Fibroblast of skin of back (primary cell): ENCODE measurements at places on chromosomes 11 and 22.
A peak's percentile ranks its signal among the peaks of the same experiment; 100 is the strongest.

GRCh38 chr22:47043835-47044721 lies 281.6 kb downstream of the TBC1D22A start:
- peak; percentile 56 for DNase-seq

DNA sequence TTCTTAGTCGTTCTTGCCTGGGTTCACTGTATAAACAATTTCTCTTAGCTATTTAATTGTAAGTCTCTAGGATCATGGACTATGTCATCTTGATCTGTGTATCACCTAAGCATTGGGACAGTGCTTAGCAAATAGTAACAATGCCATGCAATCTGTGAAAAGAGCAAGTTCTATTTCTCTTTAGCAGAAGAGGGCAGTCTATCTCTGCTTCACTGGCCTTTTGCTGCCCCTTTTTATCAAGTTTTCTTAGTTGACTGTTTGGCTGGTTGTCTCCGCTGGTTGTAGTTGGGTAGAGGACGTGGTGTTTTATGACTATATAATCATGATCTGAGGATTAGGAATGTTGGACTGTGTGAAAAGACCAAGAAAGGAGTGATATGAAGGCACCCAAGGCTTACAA lies 315.0 kb downstream of the JRKL start:
- DNase-seq, result no peak

DNA sequence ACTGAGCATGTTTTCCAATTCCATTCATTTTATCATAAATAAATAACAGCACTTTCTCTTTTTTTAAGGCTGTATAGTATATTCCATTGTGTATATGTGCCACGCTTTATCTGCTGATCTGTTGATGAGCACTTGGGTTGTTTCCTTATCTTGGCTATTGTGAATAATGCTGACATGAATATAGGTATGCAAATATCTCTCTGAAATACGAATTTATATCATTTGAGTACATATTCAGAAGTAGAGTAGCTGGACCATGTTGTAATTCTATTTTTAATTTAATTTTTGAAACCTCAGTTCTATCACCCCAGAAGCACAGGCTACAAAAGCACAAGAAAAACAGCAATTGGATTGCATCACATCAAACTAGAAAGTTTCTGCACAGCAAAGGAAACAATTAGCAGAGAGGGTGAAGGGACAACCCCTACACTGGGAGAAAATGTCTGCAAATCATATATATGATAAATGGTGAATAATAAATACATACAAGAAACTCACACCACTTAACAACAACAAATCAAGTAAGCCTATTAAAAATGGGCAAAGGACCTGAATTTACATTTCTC lies 43.4 kb downstream of the XKR3 start:
- DNase-seq, result no peak

DNA sequence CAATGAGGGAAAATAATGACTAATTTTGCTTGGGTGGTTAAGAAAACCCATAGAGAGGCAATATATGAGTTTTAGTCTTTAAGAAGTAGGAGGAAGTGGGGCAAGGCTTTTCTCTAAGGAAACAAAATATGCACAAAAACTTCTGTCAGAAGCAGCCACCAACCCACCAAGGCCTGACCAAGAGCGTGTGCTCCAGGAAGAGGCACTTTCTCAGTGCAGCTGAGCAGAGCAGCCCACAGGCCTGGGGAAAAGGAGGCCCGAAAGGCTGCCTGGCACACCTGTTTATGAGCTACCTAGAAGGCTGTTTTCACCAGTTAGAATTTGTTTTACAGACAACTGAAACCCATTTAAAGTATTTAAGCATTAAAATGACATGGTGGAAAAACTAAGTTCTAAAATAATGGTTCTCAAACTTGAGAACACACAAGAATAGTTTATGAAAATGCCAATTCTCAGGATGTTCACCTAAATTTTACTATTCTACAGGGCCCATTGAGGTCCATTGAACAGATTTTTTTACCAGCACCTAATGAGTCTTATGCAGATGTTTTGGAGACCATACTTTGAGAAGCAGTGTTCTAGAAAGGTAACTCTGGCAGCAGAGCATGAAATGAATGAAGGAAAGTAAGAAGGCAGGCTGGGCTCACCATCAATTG lies 160.5 kb upstream of the DDI1 start:
- no peak for DNase-seq

GRCh38 chr22:36300396-36301212 lies 47.7 kb downstream of the APOL1 start:
- DNase-seq, result no peak

- no peak for DNase-seq
Observed at GRCh38 chr11:70738661-70739060, 340.3 kb downstream of the CTTN start.

DNA sequence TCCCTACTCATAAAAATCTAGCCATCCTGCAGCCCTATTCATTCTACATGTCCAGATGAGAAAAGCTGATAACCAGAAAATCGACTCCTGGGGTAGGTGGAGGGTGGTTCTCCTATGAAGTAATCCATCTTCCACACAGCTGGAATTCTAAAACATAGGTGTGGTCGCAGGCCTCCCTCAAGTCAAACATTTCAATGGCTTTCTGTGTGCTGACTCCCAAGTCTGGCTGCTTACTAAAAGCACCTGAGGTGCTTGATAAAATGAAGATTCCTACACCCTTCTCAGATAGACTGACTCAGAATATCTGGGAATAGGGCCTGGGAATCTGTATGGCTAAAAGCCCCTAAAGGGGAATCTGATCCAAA lies 26.1 kb downstream of the IRAG1 start:
- DNase-seq, result peak; percentile 90

GRCh38 chr11:36155124-36155561 lies 134.1 kb downstream of the COMMD9 start:
- DNase-seq, result no peak

GRCh38 chr11:129536338-129536737 lies 160.7 kb downstream of the BARX2 start:
- no peak for DNase-seq

DNA sequence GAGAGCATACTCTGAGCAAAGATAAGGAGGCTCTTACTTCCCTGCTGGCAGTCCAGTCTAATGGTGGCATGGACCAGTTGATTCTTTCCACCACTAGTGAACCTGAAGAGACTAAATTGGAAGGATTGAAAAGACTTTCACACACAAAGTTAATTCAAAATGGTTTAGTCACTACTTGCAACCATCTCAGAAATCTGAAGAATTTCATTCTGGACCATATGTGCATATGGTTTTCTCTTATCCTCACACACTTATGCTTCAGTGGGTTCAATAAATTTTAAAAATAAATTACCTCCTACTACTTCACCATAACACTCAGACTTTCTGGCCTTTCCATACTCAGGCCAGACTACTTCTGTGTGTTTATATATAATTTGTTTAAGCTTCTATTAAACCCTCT lies 44.7 kb downstream of the CADM1 start:
- peak; percentile 79 for DNase-seq

GRCh38 chr11:121134741-121135312 lies 33.8 kb downstream of the TECTA start:
- DNase-seq, result no peak

DNA sequence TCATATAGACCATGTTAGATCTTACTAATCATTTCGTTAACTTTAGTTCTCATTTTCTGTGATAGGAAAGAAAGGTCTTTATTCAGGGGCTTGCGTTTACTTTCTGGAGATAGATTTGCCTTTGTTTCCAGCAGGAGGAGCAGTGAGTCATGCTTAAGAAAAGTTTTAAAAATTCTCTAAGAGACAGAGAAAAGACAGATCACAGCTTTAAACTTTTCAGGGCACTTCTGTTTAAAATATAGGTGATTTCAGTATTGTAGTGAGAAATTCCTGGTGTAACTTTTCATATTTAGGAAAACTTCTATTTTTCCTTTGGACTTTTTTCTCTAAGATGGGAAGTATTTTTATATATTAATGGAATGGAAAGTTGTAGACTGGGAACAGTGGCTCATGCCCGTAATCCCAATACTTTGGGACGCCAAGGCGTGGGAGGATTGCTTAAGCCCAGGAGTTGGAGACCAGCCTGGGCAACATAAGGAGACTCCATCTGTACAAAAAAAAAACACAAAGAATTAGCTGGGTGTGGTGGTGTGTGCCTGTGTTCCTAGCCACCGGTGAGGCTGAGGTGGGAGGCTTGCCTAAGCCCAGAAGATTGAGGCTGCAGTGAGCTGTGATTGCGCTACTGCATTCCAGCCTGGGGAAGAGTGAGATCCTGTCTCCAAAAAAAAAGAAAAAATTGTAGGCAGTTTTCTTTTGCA lies 60.3 kb downstream of the ATXN10 start:
- DNase-seq, result no peak
